ENCODE measurements at places on chromosomes 11 and 22.
A peak's percentile ranks its signal among the peaks of the same experiment; 100 is the strongest.

GRCh38 chr11:12430954-12431595 is 53.7 kb downstream of the PARVA start:
- DNase-seq = no peak

DNA sequence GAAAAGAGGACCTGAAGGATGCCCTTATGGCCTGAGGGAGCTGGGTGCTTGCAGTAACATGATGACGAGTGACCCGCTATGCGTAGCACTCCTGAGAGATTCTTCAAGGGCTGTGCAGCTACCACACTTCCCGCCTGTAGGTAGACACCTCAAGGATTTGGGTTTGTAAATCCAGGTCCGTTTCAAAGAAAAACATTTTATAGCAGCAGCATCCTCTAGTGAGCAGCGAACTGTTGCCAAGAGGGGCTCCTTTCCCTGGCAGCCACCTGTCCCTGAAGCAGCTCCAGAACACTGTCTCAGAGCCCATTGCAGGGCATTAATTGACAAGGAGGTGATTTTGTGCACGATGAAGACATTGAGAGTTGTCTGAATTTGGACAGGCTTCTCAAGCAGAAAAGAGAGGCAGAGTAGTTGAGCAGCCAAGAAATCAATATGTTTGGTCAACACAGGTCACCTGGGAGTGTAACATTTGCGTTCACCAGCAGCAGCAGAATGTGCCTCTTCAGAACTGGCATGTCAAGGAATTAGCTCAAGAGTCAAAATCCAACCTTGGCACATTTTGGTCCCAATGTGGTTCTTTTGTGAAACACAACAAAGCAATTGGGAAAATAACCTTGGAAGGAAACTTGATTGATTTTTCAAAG is 209.8 kb upstream of the MTNR1B start:
- DNase-seq = no peak

DNA sequence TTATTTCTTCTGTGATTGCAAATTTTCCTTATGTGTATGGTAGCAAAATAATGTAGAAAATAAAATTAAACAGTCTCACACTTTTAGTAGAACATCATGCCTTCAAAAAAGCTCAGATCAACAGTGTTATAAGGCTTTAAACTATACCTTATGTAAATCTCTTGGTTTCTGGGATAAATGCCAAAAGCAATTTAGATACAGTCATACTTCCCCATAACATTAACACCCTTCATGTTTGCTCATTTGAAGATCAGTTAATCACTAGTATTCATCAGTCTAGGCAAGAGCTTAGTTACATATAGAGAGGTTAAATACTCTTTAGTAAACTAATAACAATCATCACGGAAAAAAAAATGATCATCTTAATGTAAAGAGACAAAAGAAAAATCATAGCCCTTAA is 421.8 kb upstream of the ANO3 start:
- DNase-seq = no peak

DNA sequence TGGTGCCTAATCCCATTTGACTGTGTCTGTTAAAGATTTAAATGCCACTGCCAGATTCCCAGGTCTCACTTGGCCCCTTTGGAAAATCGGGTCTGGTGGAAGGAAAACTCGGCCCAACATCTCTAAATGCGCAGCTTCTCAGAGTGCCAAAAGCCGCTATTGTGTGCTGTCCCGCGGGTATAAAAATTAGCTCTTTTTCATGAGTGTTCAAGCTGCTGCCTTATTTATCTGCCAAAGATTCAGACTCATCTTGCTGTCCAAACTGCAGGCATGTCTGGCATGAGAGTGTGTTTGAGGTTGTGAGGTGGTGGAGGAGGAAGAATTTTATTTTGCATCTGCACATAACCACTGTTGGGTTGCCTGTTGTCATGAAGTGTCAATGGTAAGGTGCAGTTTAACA is 91.4 kb downstream of the NELL1 start:
- DNase-seq = no peak

DNA sequence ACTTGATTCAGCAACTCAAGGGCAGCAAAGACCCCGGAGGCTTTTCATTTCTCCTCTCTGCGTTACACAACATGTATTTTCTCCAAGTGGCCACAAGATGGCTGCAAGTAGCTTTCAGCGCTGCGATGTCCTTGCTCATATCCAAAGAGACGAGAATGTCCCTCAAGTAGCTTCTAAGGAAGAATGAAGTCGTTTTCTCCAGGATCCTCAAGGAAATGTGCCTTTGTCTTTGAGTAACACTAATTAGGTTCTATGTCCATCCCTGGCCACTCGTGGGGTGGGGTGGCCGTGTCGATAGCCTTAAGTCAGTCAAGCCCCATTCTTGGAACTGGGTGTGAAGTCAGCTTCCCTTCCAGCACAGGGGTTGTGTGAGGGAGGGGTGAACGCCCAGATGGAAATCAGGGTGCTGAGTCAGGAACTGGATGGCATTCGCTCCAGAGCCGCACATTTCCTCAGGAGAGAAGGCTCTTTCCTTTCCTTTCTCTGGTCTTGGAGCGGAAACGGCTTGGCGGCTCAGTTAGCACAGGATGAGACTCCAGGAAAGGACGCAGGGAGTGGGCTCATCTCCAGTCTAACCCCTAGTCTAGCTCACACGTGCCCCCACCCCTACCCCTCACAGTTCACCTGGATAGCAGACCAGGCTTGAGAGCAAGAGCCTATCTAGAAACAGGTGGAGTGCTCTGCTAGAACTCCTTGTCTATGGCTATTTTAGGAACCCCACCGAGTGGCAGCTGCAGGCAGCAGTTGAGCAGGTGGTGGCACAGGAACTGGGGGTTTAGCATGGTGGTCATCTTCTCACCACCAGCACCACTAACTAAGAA is 44.3 kb downstream of the NNMT start:
- DNase-seq = peak; percentile 2

- no peak for DNase-seq
Measured at GRCh38 chr11:57322256-57323166, 2.2 kb downstream of the TNKS1BP1 start.

DNA sequence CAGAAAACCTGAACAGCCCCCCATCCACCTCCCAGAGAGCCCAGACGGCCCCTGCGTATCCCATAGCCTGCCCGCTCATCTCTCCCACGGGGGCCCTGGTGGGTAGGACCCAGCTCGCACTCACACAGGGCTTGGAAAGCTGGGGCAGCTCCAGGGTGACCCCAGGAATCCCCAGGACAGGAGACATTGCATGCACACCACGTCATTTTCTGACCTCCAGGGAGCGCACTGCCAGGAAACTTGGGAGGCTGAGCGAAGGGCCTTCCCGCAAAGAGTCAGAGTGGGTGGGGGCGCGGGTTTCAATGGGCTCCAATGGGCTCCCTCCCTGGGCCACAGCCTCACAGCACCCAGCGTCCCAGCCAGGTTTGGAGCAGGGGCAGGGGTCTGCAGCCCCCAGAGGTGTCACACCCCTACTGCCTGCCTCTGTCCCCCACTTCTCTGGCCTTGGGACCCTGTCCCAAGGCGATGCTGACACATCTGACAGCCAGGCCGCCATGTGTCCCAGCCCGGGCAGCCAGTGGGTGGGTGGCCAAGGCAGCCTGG is 8.2 kb upstream of the SYT8 start:
- no peak for DNase-seq

DNA sequence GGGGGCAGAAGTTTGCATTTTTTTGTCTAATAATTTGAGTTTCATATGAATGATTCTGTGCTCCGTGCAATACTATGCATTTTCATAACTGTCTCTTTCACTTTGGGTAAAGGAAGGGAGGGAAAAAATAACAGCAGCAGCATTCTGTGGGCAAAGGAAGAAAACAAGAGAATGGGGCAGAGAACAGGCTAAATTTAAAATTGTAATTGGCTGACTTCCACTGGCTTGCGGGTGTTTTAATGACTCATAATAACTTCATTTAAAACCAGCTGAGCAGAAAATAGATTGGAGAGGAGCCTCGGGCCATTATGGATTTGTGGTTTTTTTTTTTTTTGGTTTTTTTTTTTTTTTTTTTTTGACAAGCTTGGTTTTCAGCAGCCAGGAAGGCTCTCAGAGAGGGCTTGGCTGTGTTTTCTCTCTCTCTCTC is 107.4 kb downstream of the ZBTB16 start:
- no peak for DNase-seq

DNA sequence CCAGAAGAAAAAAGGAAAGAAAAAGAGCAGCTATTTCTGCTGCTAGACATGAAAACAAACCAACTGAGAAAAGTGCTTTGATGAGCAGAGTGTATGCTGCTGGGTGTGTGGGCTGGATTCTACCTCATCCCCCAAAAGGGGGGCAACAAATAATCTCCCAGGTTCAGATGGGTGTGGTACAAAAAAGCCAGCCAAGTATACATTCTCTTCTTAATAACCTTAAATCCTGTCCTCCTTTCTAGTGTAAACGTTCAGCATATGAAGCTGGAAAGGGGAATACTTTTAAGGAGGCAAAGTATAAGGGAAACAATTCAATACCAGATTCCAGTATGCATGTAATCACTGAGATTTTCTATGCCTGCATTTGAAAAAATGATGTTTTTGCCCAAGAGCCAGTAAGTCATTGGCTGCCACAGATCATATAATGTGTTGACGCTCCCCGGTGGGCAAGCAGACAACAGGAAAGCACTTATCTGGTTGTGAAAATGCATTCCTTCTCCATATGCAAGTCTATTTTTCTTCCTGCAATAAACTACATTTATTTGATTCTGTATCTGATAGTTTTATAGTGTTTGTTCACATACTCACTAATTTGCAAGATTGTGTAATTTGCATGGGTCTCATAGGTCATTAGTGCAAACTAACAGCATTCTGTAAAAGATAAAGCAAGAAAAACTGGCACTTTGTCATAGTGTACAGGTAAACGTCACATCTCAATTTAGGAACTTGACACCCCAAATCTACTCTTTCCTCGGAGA is 201.1 kb downstream of the CADM1 start:
- DNase-seq = no peak

GRCh38 chr22:41915035-41915785 is at the start of gene SHISA8:
SHISA8 (minus strand) TSS chr22:41915074; CDS start chr22:41914667, 407 bp downstream.
- DNase-seq = no peak

GRCh38 chr11:44799012-44799411 is 72.2 kb downstream of the TSPAN18 start:
- no peak for DNase-seq

GRCh38 chr11:125068368-125068767 is 5.3 kb downstream of the SLC37A2 start:
- DNase-seq = no peak

DNA sequence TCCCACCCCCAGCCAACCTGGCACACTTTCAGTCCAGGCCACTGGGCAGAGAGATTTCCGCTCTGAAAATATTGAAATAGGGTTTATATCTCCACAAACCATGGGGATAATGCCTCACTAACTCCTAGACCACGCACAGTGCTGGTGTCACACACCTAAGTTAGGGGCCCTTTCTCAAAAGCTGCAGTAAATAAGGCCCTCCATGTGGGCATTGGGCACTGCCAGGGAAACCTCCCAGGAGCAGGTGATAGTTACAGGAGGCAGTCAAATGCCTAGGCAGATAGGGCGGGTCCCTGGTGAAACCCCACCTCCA is 3.1 kb upstream of the IL10RA start:
- no peak for DNase-seq

GRCh38 chr11:32136657-32137056 is 45.8 kb downstream of the RCN1 start:
- no peak for DNase-seq

- no peak for DNase-seq
Measured at GRCh38 chr11:44243595-44244343, 66.2 kb downstream of the ALX4 start.

GRCh38 chr11:92453055-92453454 is 228.4 kb downstream of the FAT3 start:
- DNase-seq = no peak

DNA sequence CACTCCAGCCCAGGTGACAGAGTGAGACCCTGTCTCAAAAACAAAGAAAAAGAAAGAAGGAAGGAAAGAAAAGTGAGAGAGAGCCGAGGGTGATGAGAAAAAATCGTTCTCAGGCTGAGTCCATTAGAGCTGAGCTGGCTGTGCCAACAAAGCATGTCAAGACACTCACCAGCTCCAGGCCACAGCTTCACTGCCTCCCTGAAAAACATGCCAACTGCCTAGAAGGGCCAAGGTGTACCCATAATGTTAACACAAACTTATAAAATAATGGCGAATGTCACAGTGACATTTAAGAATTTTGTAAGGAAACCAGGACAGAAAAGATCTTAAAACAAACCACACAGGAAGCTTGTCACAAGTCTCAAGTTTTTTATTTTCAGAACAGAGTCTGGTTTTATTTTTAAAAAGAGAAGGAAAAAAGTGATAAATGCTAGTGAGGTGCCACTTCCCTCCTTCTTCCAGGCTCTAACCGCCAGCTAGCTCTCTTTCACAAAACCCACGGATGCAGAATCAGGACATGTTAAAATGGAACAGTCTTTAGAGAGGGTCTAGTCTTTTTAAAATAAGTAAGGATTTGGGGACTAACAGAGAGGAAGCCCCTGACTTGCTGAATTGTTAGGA is 5.1 kb downstream of the TMEM121B start:
- DNase-seq = no peak

DNA sequence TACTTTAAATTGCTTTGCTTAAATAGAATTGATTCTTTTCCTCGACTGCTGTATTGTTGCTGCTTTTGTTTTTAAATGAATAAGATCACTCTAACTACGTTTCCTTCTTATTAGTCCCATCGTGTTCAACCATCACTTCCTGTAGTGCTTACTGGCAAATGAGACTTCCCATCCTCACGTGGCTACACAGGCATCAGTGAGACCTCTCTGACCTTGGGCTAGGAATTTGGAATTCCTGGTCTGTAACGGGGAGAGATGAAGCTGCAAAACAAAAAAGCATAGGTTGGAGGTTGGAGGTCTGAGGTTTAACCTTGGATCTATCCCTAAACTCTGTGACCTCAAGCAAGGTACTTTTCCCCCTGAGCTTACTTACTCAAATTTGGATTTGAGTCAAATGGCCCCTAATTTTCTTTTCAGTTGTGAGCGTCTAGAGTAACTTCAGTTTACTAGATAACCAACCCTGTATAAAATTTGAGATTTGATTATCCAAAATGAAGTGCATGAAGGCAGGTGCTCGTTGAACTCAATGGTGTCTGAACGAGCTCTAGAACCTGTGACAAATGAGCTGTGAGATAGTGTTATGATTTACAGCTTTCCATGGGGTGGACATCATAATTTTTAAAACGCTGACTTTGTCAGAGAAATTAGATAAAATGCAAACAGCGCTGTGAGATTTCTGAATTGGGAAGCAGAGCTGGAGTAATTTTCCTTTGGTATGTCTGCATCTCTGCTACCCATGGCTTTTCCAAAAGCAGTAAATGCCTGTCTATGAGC is 151.2 kb downstream of the DBX1 start:
- DNase-seq = no peak

GRCh38 chr11:15774388-15774939 is 581.9 kb downstream of the SOX6 start:
- DNase-seq = no peak

GRCh38 chr11:44626645-44627044 is 61.2 kb downstream of the CD82 start:
- DNase-seq = no peak

- DNase-seq = peak; percentile 35
Measured at GRCh38 chr11:61587951-61588727, 7.3 kb upstream of the SYT7 start.

All from stimulated activated CD8-positive, alpha-beta memory T cell treated with anti-CD3 and anti-CD28 coated beads, Interleukin-4, amount 100 ng/mL, for 1 hour (primary cell).